Heart left ventricle (tissue), 16 donors: ENCODE measurements at places on chromosomes 4 and X. TPM values are rescaled to one million over a fixed set of nuclear protein-coding genes. Genes with fewer than 3 reads are reported as not detected.

Gene TIMP1
- total RNA-seq = 218 TPM

Gene CT45A10
- total RNA-seq = not detected

Gene MAGEA10
- not detected for total RNA-seq

Gene VEGFD
- total RNA-seq = 7.9 TPM

Gene HPGDS
- 2.2 TPM for total RNA-seq

GRCh38 chr4:56460085-56460484 lies 7.3 kb upstream of the SRP72 start:
- no peak for DNase-seq

DNA sequence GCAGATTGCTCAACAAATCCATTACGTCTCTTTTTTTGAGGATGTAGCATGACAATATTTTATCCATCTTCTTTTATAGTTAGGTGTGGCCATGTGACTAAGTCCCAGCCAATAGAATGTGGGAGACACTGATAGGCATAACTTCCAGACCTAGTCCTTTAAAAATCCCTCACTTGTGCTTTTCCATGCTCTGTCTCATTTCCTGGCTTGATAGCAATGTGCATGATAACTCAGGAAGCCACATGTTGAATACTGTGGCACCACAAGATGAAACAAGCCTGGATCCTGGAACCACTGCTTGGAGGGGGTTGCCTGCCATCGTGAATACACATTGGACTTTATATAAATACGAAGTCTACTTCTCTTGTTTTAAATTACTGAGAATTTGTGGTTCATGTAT lies 184.0 kb upstream of the NEIL3 start:
- DNase-seq = no peak
